ENCODE measurements at places on chromosomes 13 and 19.

DNA sequence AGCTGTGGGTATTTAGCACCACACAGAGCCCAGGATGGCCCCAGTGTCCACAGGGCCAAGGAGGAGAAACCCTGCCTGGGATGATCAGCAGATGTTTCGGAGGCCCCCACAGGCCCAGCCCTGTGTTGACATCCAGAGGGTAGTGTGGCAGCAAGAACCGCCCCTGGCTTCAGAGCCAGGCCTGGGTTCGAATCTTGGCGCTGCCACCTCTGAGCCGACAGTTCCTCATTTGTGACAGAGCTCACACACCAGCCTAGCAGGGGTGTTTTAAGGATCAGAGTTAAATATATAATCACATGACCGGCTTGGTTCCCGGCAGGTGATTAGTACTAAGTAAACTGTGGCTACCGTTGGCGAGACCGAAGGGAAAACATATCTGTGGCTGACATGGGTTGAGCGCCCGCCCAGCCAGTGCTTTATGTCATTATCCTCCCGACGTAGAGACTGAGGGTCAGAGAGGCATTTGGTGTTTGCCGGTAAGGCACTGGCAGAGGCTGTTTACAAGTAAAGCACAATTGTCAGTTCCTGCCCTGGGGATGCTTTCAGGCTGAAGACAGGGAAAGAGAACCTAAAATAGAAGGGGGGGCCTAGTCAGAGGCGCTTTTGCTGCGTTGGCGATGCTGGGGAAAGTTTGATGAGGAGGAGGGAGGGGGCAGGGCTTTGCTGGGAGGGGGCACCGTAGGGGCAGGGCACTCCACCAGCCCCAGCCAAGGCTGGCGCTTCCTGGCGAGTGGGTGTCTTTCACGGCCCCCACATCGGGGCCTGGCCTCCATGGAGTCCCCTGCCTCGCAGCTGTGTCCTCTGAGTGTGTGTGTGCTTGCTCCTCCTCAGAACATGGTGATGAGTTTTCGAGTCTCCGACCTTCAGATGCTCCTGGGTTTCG lies 4.8 kb downstream of the PIAS4 start:
- no peak for DNase-seq

- no peak for DNase-seq
Observed at GRCh38 chr19:10339380-10339960, at the start of gene ICAM3. Gene ICAM3 (minus strand): TSS chr19:10339624. CDS start chr19:10339614, 10 bp downstream.

GRCh38 chr13:66424422-66424821 lies 805.7 kb downstream of the PCDH9 start:
- DNase-seq: no peak

DNA sequence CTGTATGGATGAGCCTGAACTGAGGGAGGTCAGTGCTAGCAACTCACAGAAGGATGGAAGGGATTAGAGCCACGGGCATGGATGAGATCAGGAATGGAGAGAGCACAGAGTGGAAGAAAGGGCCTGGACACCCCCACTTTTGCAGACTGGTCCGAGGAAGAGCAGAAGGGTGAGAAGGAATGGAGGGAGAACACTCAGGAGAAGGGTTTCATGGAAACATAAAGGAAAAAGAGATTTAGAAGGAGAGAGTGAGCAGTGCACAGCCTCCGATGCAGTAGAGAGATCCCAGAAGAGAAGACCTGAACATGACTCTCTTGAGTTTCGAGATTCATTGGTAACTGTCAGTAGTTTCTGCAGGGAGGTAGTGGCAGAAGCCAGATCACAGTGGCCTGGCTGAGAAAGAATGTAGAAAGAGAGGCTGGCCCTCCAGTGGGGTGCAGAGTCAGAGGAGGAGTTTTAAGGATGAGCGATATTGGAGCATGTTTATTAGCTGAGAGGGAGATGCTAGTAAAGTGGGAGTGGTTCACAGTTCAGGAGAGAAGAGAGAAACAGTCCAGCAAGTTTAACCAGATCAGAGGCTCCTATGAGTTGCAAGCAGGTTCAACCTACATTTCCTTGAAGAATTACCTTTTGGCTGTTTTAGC lies 108.9 kb downstream of the ZAR1L start:
- DNase-seq: no peak

- DNase-seq: no peak
Observed at GRCh38 chr19:3369337-3370213, 3.2 kb downstream of the NFIC start.

GRCh38 chr13:98541701-98542203 lies 35.2 kb downstream of the STK24 start:
- DNase-seq: no peak

DNA sequence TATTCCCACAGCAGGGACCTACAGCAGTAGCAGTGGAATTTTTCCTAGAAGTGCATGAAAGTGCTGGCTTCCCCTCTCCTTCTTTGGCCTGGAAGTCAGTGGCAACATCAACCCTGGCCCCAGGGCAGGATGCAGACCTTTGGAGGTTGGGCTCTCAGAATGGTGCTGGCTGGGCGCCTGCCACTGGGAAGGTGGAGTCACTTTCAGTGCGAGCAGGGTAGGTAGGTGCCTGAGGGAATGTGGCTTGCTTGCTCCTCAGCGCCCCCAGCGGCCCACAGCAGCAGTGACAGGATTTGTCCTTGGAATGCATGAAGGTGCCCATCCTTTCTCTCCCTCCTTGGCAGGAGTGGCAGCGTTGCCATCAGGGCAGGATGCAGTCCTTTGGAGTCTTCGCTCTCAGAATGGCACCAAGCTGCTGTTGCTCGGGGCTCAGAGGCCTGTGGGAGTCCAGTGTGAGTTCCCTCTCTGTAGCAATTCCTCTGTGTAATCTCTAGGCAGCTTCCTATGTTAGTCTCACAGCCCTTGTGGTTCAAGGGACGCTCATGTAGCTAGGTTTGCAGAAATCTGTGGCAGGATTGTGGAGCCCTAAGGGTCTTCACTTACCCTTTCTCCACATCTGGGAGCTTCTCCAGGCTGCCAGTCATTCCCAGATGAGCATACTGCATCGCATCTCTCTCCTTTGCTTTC lies 354.4 kb upstream of the DACH1 start:
- no peak for DNase-seq

DNA sequence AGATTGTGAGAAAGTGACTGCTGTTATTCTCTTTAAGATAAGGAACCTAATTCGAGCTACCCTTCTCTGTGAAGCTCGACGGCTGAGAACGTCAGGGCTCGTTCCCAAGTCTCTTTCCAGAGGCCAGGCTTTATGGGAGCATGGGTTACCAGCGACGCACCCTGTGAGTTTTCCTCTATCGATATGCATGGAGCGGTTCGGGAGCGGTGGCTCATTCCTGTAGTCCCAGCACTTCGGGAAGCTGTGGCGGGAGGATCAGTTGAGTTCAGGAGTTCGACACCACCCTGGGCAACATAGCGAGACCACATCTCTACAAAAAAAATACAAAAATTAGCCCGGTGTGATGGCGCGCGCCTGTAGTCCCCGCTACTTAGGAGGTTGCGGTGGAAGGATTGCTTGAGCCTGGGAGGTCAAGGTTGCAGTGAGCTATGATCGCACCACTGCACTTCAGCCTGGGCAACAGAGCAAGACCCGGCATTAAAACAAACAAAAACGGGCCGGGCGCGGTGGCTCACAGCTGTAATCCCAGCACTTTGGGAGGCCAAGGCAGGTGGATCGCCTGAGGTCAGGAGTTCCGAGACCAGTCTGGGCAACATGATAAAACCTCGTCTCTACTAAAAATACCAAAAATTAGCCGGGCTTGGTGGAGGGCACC lies 681 bp upstream of the ZNF606 start:
- DNase-seq: no peak

Data from brain (organoid and tissue), 16 donors.